ENCODE measurements at places on chromosomes 6 and 20.

DNA sequence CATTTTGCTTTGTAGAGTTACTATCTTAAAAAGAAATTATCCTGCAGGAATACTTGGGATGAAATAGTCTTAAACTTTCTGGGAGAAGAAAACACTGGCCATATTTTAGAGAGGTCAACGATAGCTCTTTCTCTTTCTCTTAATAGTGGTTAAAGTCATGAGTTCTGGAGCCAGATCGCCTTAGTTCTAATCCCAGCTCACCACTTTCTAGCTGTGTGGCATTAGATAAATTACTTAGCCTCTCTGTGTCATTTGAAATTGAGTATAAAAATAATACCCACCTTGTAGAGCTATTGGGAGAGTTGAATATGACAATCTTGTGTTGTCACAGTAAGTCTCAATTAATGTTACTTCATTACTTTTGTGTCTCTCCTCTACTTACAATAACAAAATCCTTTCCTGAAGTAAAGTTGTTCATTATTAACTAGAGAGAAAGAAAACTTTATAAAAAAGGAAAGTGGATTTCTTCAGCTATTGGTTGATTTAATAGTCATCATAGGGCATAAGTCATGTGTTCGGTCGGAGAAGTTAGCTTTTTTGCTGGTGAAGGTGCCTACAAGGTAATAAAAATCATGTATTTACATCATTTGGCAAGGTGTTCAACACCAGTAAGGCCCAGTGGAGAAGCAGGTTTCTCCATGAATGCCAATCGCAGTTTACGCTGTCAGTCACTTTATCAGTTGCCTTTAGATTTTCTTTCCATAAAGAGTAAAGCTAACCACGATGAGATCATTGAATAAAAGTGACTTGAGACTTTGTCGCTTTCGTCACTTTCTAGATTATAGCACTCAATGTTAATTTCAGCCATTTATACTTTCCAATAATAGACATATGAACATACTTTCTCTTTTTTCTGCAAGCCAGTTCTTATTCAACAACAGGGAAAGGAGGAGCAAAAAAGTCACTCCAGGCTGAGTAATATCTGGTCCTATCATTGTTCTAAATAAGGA is 2.0 kb downstream of the NEDD9 start:
- DNase-seq, result no peak

DNA sequence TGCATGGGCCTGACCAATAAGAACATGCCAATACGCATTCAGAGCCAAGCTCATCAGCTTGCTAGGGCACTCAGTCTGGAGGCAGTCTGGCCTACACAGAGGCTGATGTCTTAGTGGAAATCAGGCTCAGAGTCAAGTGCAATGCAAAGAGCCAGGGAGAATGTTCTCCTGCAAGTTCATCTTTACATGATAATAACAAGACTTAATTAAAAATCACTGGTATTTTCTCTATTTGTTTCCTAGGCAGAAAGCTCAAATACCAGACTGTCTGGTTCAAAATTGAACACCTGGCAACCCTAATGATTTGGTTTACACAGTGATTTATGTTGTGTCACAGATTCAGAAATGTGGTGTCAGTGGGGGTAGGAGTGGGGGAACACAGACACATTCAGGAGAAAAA is 689.3 kb upstream of the FLRT3 start:
- DNase-seq, result no peak

- no peak for DNase-seq
Observed at GRCh38 chr6:11750682-11751081, 27.9 kb downstream of the ADTRP start.

GRCh38 chr6:166559211-166559610 is 27.3 kb downstream of the RAMACL start:
- no peak for DNase-seq

DNA sequence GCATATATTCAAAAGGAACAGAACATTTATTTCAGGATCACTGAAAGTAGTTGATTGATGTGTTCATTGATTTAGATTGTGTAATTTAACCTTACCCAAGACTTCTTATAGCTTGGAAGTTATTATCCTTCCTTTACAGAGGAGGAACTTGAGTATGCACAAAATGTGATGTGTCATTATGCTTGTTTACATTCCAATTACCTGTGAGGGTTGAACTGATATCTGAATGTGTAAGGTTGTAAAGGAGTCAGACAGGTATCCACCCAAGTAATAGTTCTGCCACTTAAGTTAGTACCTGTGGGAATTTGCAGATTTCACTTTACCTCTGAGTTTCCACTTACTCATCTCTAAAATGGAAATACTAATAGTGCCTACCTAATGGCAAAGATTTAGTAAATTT is 668.2 kb downstream of the DOK5 start:
- no peak for DNase-seq

GRCh38 chr6:125262016-125263013 is 39.5 kb downstream of the HDDC2 start:
- no peak for DNase-seq

DNA sequence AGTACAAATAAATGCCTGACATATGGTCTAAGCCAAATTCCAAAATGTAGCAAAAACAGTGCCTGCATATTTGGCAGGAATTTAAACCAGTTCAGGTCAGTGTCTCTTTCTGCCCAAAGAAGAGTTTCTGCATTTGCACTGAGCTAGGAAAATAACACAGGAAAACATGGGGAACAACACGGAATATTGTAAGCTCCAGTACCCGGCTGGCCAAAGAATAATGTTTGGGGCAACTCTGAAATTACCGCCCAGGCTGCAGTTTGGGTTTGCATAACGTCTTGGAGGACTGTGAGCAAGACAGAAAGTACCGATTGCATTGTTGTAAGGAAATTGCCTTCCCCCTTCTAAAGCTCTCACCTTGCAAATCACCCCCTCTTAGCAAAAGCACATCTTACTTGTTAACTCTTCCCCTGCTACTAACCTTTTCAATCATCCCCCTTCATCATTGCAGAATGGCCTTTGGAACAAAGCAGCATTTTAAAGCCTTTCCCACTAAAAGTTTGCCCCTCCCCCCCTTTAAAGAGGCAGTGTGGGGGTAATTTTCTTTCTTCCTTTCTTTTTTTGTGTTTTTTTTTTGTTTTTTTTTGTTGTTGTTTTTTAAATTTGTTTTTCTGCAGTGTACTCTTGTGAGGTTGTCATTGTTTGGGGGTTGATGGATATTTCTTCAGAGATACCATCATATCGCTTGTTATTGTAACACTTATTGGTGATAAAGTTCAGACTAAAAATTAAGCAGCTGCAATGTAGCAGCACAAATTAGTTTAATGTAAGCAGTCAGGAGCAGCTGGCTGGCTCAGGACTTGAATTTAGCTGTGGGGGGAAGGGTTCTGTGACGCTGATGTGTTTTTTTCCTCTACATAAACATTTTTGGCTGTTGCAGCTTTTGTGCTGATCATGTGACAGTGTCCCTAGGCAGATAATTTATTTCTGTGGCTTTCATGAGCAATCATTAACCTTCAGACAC is 100.0 kb upstream of the CITED2 start:
- peak; percentile 49 for DNase-seq

- no peak for DNase-seq
Observed at GRCh38 chr20:21433329-21433890, 36.1 kb upstream of the NKX2-4 start.

DNA sequence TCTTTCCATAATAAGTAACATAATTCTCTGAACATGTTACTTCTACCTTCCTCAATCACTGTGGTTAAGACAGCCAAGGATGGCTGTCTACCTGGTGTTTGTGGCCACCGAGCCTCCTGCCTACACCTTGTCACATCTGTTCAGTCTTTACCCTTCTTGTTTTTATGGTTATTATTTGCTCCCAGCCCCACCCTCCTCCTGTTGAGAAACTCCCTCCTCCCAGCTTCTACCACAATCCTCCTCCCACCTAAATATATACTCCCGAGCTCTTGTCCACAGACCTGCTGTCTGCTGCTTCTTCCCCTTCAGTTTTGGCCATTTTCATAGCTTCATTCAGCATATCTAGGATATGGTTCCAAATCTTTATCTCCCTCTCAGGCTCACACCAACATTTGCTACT is 35.7 kb upstream of the GABRR1 start:
- DNase-seq, result no peak

DNA sequence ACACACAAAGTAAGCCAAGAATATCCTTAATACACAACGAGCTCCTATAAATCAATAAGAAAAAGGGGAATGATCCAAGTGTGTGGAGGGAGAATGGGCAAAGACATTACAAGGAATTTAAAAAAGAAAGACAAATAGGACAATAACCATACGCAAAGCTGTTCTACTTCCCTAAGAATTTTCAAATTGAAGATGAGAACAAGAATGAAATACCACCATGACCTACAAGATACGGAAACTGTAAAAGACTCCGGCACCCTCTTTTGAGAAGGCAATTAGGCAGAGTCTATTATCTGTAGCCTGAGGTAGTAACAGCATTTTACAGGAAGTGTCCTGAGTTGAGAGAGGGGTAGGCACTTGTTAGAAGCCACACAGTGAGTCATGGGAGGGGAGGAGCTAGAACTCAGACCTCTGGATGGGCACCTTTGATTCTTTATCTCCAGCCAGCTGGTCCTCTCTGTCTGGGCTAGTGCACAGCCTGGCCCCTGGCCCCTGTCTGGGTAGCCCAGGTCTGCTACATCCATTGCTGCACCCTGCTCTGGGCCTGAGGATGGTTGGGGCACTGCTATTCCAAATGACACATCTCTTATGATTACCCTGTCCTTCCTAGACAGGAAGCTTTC is 15.3 kb downstream of the RSPO4 start:
- DNase-seq, result no peak

DNA sequence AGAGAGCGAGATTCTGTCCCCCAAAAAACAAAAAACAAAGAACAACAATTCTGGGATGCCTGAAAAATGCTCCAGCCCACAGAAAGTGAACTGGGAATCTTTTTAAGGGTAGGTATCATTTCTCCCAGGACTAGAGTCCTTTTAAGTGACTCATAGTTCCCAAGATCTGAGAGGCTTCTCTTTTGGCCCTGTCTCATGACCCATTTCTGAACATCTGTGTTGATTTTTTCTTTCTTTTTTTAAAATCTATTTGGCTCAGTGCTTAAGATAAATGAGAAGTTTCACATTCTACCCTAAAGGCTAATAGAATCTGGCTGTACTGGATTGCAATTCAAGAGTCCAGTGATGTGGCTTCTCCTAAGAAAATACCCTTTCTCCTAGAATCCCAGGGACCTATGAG is 217.6 kb upstream of the FOXQ1 start:
- DNase-seq, result no peak

DNA sequence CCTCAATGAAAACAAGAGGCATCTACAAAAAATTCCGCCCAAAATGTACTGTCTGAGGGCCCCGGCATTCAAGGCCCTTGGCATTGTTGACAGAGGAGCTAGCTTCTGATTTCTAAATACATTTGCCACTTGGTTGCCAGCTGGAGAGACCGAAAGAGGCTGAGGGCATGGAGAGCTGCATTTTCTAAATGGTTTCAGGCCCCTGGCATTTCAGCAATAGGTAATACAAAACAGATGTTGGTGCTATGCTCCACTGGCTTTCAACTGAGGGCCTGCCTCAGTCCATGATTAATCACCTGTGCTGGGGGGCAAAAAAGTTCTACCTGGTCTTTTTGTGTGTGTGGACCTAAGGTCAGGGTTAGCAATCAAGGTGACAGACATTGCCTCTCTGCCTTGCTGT is 79.5 kb upstream of the ISM1 start:
- DNase-seq, result no peak

DNA sequence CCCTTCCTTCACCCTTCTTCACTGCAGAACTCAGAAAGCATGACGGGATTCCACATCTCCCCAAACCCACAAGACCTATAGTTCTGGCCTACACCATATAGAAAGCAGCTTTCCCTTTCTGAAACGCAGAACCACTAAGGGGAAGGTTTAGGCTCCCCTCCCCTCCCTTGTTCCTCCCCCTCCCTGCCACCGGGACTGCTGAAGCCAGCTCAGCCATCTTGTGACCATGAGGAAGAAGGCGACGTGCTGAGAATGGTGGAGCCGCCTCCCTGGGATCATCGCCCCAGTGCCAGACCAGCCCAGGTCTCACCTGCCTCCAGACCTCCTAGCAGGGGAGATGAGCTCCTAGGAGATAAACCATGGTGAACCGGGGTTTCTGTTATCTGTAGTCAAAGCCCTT is 19.6 kb downstream of the SERPINB6 start:
- DNase-seq, result no peak

GRCh38 chr20:2829376-2829775 is 11.1 kb downstream of the PCED1A start:
- DNase-seq, result no peak

- DNase-seq, result no peak
Observed at GRCh38 chr6:27861861-27862260, 50.3 kb downstream of the OR2B2 start.

GRCh38 chr20:64151633-64152530 is 12.4 kb upstream of the MYT1 start:
- no peak for DNase-seq

Data from T-helper 2 cell (primary cell).